ENCODE measurements at places on chromosomes 3 and 15.
A peak's percentile ranks its signal among the peaks of the same experiment; 100 is the strongest.

DNA sequence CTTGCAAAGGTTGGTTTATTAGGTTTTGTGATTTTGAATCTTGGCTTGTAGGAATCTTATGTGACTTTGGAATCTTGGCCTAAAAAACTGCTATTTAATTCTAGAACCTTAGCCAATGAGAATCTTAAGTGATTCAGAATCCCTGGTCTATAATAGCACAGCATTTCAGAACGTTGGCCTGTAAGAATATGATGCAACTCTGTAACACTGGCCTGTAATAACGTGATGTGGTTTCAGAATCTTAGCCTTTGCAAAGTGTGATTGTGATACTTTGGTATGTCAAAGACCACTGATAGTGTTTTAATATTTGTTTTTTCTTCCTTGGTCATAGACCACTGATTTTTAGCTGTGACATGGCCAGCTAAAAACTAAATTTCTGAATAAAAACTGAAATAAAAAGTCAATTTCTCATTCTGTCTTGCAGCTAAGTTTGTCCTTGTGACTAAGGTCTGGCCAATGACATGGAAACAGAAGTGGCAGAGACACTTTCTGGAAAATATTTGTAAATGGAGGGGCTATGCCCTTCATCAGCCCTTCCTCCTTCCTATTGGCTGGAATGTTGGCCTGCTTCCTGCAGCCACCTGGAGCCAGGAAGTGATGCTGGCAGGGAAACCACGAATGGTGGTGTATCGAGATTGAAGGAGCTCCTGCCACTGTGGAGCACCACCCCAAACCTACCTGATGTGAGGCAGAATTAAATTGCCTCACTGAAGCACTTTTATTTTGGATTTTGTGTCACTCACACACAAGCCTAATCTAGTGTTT is 42.3 kb upstream of the CORO2B start:
- DNase-seq = no peak

- no peak for DNase-seq
Measured at GRCh38 chr3:149667576-149667975, 9.8 kb upstream of the WWTR1 start.

DNA sequence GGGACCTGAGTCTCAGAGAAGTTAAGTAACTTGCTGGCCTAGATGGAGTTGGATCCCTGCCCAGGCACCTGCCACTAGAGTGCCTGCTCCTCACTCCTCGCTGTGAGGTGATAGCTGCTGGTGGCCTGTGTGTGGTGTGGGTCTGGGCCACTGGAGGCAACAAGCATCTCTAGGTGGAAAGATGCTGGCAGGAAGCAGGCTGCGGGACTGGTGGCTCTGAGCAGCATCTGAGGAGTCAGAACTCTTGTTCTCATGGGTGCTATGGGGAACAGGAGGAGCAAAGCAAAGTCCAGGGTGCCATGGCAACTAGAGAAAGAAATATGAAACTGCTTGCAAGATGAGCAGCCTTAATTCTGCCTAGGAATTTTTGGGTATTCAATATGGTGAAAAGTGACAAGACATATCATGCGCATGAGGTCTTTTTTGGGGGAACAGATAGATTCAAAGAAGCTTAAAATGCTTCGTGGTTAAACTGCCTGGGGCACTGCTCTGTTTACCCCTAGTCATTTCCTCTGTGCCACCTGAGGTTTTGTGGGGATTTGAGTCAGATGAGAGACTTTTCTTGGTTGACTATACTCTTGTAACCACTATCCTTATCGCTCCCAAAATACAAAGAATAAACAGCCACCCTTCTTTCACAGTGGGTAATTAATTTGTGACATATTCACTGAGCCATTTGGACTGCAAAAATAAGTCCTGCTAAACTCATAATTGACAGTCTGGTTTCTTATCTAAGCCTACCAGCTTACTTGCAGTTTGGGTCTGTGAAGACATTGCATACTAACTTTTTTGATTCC is 50.3 kb downstream of the MED12L start:
- no peak for DNase-seq

DNA sequence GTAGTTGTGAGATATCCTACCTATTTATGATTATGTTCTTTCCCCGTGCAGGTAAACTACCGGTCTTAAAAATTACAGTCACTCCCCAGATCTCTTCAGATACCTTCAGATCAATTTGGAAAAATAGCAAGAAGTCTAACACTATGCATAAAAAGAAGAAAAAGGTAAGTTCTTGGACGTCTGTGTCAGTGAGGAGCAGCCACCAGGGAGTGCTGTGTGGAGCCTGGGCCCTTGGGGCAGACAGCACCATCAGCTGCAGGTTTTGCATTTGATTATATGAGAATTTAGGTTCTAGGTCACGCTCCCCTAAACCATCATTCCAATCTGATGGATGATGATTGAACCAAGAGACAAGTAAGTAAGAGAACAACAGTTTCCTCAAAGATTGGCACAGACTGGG is 8.9 kb upstream of the RNF7 start:
- DNase-seq = no peak

DNA sequence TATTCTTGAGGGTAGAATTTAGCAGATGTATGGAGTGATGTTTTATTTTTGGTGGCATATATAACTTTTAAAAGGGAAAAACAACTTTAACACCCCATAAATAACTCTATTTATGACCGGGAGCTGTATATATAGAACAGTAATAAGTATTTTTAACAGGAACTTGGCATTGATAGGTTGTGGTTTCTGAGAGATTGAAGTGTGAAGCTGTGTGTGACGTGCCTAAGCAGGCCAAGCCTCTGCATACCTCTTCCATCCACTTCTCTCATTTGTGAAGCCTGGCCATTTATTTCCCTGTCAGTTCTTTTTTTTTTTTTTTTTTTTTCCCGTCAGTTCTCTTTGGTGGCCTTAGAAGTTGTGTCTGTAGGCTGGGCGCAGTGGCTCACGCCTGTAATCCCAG is 23.0 kb downstream of the RBM5 start:
- DNase-seq = no peak

- no peak for DNase-seq
Measured at GRCh38 chr3:64190517-64191515, 34.5 kb downstream of the PRICKLE2 start.

- DNase-seq = peak; percentile 12
Measured at GRCh38 chr15:99104788-99105513, at the start of gene SYNM. Gene SYNM (plus strand): TSS chr15:99105080. CDS start chr15:99105200, 120 bp downstream.

DNA sequence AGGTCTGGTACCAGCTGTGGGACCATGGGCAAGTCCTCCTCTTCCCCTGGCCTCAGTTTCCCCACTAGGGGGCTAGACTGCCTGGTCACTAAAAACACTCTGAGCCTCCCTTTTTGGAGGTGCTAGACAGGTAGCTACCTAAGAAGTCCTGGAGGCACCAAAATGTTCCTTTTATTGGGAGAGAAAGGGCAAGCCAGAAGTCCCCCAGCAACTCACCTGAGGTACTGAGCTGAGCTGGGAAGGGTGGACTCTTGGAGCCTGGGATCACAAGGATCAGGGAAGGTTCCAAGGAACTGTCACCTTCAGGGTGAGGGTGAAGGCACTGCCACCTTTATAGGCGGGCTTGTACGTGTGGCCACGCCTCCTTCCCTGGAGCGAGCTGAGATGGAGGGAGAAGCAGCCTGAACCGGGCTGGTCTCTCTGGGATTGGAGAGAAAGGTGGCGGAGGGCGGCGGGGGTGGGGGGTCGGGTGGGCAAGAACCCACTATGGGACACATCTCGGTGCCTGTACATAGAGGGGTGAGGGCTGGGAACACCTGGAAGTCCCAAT is at the start of gene CYP1A1:
Gene CYP1A1 (minus strand): TSS at position 304 of the 550 bp plus-strand sequence. CDS start 2,431 bp downstream, outside the sequence.
- no peak for DNase-seq

GRCh38 chr3:60142009-60142408 is 1092.2 kb upstream of the CFAP20DC start:
- DNase-seq = no peak

DNA sequence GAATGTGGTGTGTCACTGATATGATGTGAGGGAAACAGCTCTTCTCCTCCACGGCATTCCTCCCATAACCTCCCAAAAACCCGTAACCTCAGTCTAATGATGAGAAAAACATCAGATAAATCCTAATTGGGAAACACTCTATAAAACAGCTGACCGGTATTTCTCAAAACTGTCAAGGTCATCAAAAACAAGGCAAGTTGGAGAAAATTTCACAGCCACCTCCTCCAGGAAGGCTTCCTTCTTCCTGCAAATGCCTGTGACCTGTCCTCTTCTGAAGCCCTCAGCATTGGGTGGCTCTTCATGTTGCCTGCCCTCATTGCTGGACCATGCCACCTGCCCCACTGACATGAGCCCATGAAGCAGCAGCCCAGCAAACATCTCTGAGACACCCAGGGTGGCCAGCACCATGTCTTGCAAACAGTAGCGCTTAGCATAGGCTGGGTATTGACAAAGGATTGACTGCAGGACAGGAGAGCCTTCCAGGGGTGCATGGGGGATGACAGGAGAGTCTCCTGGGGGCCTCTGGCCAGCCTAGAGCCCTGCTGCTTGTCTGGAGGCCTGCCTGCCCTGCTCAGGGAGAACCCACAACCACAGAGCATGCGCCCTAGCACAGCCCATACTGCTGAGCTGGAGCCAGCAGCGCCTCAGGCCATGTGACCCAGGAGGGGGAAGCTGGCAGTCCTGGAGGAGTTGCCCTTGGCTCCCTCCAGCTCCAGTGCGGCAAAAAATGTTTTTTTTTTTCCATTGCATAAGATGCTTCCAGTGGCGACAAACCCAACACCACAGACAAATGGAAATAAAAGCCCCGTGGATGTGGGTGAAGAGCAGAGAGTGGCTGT is 49.7 kb downstream of the XXYLT1 start:
- no peak for DNase-seq

DNA sequence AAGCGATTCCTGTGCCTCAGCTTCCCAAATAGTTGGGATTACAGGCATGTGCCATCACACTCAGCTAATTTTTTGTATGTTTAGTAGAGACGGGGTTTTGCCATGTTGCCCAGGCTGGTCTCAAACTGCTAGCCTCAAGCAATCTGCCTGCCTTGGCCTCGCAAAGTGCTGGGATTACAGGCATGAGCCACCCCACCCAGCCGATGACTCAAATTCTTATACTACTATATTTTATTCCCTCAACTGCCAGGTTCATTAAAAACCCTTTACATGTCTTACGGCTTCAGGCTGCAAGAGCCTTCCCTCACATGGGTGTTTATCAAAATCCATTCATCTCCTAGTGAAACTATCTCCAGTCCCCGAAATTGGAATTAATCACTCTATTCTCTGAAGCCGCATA is 63.4 kb downstream of the CBLB start:
- no peak for DNase-seq

DNA sequence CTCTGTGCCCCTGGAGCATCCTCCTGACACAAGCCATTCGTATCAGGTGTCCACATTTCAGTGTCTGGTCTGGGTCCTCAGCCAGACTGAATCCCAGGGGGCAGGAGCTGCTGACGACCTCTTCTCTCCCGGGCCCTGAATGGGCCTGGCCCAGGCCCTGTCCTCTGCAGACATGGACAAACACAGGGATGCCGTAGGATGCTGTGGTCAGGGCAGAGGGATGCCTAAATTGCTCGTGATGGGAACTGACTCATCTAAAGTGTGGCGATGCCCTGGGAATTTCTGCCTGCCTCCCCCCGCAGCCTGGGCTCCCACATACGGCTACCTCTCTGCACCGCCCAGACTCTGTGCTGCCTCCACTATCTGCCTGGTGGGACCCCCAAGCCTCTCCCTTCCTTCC is 58.5 kb upstream of the CTSH start:
- DNase-seq = no peak

DNA sequence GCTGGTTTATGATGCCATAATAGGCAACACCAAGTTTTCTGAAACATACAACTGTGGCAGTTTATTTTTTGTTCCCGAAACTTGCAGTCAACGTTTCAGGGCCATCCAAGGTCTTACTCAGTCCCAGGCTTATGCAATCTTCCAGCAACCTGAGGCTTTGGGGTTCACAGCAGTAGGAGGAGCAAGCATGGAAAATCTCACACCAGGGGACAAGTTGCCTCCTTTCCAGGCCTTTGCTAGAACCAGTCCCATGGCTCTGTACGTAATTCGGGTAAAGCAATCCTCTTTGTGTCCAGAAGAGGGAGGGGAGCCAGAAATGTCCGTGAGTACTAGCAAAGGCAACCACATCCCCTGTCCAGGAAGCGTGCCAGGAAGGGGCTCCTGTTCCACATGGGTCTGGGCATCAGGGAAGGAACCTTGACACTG is 4.7 kb upstream of the FAM240A start:
- no peak for DNase-seq

GRCh38 chr3:117622171-117622841 is 912.7 kb downstream of the TUSC7 start:
- DNase-seq = peak; percentile 42

DNA sequence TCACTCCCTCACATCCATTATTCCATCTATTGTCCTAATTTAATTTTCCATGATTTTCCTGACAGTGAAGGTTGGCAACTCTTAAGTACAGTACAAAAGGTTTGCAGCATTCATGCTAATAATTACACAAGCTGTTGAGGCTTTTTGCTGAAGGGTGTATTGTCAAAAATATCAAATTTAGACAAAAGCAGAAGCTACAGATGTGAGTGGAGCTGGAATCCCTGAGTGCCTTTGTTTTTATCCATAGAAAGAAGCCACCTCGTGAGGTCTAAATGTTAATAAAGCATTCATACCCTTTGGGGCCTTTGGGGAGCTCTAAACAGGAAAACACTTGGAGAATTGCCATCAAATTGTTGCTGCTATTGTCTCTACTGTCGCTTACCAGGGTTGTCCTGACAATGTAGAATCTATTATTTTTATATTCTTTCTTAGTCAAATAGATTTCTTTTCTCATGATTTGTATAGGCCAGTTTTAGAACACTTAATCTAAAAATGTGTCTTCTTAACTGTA is 185.8 kb upstream of the ROBO1 start:
- no peak for DNase-seq

DNA sequence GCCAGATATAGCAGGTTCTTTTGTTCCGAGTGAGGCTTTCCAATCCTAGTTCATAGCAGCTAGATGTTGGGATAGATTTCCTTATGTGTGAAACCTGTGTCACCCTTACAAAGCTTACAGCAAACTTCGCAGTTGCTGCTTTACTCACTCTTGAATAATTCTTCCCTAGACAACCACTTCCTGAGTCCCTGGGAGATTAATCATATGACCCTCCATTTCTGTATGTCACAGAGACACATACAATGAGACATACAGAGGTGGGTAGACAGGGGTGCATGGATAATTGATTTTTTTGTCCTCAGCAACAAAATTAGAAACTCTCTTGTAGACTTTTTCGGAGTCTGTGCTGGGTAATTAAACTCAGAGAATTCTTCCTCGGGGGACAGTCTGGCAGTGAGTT is 163.2 kb downstream of the NSUN3 start:
- no peak for DNase-seq

All from HFF-Myc (cell line).